Neuronal stem cell (in vitro differentiated cells): ENCODE measurements at places on chromosomes 11 and 22.

- DNase-seq, result no peak
Measured at GRCh38 chr11:7977232-7977917, 9.8 kb upstream of the EIF3F start.

GRCh38 chr11:83069441-83070043 lies 2.2 kb downstream of the RAB30 start:
- DNase-seq, result no peak

GRCh38 chr11:108333403-108333899 lies 110.6 kb downstream of the ATM start:
- no peak for DNase-seq

- DNase-seq, result no peak
Measured at GRCh38 chr11:11977206-11977938, 31.1 kb downstream of the DKK3 start.

DNA sequence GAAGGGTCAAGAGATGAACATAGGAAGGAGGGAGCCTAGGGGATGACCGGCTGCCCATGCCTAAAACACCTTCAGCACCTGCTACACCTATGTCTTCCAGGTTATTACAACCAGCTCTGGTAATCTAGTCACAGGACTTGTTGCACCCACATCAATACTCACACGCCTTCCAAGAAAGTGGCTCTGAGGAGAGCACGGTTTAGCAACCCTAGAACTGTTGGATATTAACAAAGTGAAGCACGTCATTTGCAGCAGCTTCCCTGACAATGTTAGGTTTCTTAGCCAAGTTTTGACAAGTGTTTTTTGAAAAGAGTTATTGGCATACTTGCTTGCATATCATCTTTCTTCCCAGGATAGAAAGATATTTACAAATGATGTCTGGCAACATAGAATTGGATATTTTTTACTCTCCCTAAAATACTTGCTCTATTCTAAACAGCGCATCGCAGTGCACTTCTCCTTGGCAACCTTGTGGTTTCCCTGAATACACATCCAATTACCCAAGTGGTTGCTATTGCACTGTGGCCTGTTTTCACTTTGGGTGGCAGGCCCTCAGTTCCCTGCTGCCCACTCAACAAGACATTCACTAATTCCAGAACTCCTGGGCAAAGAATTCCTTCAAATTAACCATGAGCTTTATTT lies 94.3 kb upstream of the ARHGAP42 start:
- no peak for DNase-seq

- no peak for DNase-seq
Measured at GRCh38 chr11:3148990-3149851, 15.9 kb downstream of the OSBPL5 start.

- no peak for DNase-seq
Measured at GRCh38 chr11:43578346-43579170, 102.0 kb upstream of the HSD17B12 start.

GRCh38 chr11:68683536-68684384 lies 584 bp upstream of the GAL start:
- DNase-seq, result no peak

DNA sequence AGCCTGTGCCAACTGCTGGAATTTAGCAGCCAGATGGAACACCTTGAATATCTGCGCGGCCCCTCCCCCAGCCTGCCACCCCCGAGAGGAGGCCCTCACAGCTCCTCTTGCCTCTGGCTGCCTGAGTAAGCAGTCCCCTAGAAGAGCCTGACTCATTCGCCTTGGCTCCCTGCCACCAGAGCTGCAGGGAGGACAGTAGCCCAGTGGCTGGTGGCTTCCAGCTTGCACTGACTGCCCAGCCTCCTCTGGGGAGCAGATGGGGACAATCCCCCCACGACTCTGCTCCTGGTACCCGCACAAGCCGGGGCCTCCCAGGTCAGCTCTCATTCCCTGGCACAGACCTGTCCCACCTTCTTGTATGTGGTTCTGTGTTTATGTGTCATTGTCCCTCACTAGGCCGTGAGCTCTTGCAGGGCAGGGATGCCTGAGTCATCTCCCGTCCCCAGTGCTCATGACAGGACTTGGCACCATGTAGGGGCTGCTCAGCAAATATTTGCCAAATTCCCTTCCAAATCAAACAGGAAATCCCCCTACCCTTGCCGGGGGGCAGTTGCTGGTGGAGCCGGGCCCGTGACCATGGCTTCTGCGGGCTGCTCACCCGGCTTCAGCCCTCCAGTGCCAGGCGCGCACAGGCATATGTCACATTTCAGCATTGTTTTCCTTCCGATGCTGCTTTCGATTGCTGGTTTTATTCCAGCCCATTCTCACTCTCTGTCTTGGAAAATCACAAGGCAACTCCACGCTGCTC lies 43.6 kb downstream of the CACNG2 start:
- DNase-seq, result no peak
